ENCODE measurements at places on chromosomes 12 and 14.
A peak's percentile ranks its signal among the peaks of the same experiment; 100 is the strongest.

DNA sequence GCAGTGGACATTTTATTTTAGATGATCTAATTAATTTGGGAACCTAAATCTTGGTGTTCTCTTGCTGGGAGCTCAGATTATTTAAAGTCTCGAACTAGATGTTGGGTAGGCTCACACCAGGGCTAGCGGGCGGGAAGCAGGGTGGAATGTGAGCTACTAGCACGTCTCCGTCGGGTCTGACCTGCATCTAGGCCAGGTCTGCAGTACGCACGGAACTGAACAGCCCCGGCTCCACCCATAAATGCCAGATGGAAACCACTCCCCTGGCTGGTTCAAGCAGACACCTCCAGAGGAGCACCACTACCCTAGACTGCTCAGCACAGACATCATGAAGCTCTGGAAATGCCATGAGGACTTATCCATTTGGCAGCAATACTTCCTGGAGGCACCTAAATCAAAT, 10.3 kb downstream of the ZNF605 start:
- DNase-seq: no peak

GRCh38 chr14:92553438-92553837, 39.9 kb downstream of the RIN3 start:
- no peak for DNase-seq

DNA sequence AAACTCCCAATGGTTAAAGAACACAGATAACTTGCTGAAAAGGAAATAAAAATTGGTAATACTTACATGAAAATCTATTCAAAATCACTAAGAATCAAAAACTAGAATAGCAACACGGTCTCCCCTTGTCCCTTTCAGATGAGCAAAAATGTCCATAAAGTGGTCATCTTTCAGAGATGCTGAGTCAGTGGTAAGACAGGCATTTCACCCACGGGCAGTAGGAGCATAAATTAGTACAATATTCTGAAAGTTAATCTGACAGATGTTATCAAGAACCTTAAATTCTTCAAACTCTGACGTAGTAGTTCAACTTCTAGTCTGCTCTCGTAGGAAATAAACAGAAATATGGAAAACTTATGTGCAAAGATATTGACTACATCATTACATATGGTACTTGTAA, 33.1 kb upstream of the GNPNAT1 start:
- no peak for DNase-seq

DNA sequence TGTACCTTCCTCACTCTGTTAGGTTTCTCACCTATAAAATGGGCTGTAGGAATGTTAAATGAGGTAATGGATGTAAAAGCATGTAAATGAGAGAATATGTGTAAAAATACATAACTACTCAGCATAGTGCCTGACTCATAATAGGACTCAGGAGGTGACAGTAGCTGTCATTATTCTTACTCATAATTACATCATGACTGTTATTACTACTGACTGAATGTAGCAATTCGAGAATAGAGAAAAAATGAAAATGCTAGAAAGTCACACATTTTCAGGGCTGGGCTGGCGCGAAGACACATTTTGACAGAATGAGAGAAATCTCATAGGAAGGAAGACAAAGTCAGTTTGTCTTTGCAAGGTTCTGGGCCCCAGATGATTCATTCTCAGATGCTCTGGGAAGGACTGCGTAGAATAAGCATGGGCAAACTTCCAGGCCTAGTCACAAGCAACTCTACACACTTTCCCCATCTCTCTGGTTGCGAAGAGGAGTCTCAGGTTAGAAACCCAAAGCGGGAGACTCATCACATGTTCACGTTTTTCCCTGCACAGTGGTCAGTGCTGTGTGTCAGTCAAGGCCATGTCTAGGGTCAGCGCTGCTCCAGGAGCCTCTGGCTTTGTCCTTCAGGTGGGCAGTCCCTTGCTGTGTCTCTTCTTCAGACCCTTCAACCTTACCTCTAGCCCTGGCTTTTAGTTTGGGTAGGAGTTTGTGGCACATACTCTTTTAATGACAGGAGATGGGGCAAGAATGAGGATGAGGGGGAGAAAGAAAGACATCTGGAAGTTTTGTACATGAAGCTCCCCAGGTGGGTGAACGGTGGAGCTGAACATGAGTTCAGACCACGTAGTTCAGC, 8.4 kb downstream of the GPRC5A start:
- DNase-seq: peak; percentile 24

DNA sequence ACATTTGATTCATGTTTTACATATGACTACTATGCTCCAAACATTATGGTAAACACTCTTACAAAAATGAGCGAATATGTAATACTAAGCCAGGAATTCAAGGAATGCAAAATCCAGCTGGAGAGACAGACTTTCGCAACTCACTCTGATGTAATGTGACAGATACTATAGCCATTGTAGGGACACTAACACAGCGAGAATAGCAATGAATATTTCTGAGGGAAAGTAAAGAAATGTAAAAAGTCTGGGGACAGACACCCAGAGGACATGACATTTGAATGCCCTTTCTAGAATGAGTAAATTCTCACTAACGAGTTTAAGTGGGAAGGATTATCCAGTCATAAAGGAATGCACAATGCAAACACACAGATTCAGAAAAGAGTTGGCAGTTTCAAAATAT, 121.9 kb downstream of the PIK3C2G start:
- no peak for DNase-seq

DNA sequence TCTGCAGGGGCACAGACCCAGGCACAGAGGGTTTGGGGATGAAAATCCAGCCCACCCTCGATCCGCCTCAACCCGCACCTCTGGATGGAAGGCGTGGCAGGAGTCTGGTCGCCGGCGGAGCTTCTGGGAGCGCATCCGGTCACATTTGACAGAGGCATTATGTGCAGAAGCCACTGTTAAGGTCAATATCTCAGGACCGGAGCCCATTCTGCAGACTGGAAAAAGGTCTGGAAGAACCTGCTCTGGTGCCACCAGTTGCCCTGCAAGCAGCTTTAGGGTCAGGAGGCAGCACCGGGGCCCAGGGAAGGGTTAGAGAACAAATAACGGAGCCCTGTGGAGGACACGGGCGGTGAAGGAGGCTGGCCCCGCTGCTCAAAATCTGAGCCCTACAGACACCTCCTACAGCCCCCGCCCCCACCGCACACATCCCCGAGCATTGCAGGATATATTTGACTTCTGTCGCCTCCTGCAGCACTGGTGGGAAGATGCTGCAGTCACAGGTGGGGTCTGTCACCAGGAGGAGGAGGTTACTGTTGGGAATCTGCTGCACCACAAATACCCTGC, 25.1 kb upstream of the LRTM2 start:
- no peak for DNase-seq

- DNase-seq: no peak
Measured at GRCh38 chr12:122830517-122831214, 4.6 kb upstream of the HIP1R start.

GRCh38 chr14:92584220-92584619, 70.6 kb downstream of the RIN3 start:
- no peak for DNase-seq

DNA sequence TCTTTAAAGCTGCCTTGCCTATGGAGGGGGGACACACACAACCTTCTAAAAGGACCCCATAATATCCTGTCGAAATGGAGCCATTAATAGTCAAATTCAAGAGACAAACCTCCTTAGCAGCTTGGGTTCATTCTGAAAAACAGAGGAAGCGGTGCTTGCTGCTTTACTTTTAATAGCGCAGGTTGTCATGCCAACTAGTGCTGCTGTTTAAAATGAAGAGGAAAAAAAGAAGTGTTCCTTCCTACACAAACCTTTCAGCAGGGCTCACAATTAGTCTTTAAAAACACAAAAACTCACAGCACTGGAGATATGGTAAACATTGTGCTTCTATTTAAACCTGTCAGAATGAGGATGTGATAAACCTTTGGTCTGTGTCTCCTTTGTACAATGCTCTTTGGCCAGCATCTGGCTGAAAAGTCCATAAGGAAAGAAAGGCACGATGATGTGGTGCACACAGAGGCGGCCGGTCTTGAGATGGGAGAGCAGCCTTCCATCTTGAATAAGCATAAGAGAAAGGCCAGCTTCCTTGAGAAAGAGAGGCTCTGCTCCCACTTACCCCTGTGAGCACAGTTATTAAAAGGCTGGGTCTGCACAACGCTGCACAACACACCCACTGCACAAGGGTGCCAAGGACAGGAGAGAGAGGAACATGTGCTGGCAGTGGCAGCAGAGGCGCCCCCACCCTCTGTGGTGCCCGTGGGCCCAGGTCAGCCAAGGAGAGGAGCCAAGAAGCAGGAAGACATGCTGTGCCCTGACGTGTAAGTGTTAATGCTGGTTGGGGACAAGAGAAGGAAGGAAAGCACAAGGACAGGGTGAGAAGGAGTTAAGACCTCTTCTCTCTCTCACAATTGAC, 144.6 kb downstream of the TTC7B start:
- no peak for DNase-seq

GRCh38 chr12:94282675-94283074, 134.3 kb downstream of the PLXNC1 start:
- DNase-seq: no peak

DNA sequence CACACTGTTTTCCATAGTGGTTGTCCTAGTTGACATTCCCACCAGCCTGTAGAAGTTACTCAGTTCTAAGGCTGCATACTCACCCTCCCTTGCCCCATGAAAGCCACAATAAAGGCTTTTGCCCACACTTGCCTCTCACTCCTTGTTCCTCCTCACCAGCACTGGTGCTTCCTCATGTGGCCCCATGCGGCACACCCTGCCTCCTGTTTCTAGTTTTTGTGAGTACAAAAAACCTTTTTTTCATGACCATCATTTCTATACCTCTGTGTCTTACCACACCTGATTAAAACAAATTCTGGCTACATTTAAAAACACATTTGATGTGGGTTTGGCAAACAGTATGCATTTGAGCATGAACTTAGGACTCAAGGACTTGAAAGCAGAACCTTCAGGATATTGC, 40.7 kb upstream of the RIN3 start:
- no peak for DNase-seq

DNA sequence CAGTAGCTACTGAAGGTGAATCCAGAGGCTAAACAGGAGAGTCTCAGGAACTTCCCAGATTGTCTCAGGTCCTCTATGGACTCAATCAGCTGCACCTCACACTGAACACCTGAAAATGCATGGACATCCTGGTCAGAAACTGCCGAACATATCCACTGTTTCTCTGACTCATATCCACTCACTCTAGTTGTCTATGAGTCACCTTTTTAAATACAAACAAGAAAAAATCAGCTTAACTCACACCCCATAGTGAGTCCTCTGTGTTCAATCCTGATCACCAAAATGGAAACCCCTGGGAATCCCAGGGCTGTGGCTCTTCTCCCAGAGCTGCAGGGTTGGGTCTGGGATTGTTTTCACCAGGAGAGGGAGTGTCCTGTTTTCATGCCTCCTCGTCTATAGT, 556.7 kb downstream of the TMEM121 start:
- DNase-seq: no peak

GRCh38 chr12:46652692-46653091, 173.1 kb downstream of the SLC38A4 start:
- DNase-seq: no peak

DNA sequence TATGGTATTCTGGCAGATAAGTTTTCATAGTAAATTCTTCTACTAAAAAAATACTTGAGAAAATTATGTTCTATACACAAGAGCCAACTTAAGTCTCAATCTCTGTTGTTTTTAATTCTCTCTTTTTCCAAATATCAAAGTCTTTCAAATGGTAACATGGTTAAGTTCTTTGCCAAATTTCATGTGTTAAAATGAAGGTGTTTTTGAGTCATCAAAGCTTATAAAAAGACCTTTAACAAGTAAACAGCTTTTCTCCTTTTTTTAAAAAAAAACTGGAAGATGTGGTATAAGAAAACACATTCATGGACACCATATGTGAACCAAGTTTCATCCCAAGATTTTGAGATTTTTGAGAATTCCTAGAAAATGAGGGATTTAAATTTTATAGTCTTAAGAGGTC, 111.3 kb downstream of the FOXG1 start:
- no peak for DNase-seq
